ENCODE measurements at places on chromosomes 16 and 17.

- DNase-seq, result no peak
Measured at GRCh38 chr16:69321080-69321479, 9.3 kb downstream of the PDF start.

- DNase-seq, result no peak
Measured at GRCh38 chr17:27504188-27504995, 48.1 kb downstream of the KSR1 start.

- DNase-seq, result no peak
Measured at GRCh38 chr16:88339930-88340754, 42.6 kb upstream of the ZNF469 start.

DNA sequence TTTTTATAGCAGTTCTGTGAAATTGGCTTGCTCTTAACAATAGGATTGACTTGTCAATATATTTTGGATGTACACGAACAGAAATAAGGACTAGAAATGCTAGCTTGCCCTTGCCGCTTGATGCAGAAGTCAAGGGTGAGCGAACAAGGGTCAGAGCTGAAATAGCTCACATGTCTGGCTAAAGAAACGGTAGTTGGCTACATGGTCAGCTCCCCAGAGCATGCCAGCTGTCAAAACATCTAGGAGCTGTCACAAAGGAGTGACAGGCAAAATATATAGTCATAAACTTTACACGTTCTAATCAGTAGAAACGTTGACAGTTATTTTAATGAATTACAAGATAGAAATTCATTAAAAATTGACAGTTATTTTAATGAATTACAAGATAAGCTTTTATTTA lies 2.9 kb upstream of the MEIOB start:
- DNase-seq, result no peak

GRCh38 chr16:27243725-27244362 lies 24.7 kb downstream of the NSMCE1 start:
- no peak for DNase-seq

- DNase-seq, result no peak
Measured at GRCh38 chr17:8151641-8152111, 528 bp downstream of the PER1 start.

DNA sequence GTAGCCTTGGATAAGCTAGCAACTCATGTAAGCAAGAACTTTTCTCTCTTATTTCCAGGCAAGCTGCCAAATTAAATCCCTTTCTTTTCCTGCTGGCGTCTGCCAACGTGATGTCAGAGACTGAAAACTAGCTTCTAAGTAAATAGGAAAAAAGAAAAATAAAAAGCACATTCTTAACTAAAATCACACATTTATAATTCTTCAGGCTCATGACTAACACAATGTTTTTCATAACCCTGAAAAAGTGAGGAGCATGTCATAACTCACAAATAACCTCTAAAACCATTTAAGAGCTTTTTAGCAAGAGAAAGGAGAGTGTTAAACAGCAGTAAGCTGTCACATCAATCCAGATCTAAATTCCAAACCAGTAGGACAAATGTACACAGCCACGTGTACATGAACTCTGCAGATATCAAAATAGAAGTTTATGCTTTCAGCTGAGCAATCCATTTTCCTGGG lies 110.0 kb downstream of the N4BP1 start:
- DNase-seq, result no peak

GRCh38 chr16:54318941-54319340 lies 32.4 kb upstream of the IRX3 start:
- no peak for DNase-seq

GRCh38 chr17:31371511-31372097 lies 19.9 kb upstream of the RAB11FIP4 start:
- no peak for DNase-seq

- DNase-seq, result no peak
Measured at GRCh38 chr17:53719229-53719628, 103.5 kb upstream of the KIF2B start.

GRCh38 chr16:1309888-1310831 lies 724 bp downstream of the UBE2I start:
- DNase-seq, result peak; percentile 67

DNA sequence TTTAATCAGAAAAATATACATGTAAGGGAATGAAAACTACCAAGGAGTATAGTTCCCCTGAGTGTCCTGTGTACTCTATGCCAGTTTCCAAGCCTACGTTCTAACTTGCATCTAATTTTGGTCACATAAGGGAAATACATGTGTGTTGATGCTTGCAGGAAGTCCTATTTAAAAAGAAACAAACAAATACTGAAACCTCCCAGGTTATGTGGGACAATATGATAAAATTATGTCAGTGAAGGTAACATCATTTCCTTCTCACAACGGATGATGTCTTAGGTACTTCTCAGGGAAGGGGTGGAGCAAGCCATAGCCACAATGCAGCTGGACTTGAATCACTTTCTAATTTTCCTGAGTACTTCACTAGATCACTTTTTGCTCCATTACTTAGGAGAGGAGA lies 115.9 kb downstream of the ZFHX3 start:
- peak; percentile 30 for DNase-seq

- DNase-seq, result no peak
Measured at GRCh38 chr16:50856991-50857390, 115.1 kb downstream of the CYLD start.

- DNase-seq, result no peak
Measured at GRCh38 chr16:66026787-66027330, 339.6 kb upstream of the CDH5 start.

DNA sequence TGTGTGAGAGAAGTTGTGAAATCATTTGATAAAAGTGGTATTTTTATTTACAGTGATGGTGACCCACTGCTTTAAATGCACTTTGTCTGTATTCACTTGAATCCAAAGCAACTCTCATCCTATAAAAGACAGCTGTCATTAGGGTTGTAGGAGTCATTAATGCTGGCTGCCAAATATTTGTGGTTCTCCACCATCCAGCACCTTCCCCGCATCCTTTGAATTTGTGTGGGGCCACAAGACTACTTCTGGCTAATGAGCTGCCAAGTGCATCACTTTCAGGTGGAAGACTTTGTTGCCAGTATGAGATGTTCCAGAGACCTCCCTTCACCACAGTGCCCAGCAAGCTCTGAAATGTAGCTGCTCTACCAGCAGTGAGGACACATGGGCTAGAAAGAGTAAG lies 43.4 kb downstream of the CMTM3 start:
- no peak for DNase-seq

DNA sequence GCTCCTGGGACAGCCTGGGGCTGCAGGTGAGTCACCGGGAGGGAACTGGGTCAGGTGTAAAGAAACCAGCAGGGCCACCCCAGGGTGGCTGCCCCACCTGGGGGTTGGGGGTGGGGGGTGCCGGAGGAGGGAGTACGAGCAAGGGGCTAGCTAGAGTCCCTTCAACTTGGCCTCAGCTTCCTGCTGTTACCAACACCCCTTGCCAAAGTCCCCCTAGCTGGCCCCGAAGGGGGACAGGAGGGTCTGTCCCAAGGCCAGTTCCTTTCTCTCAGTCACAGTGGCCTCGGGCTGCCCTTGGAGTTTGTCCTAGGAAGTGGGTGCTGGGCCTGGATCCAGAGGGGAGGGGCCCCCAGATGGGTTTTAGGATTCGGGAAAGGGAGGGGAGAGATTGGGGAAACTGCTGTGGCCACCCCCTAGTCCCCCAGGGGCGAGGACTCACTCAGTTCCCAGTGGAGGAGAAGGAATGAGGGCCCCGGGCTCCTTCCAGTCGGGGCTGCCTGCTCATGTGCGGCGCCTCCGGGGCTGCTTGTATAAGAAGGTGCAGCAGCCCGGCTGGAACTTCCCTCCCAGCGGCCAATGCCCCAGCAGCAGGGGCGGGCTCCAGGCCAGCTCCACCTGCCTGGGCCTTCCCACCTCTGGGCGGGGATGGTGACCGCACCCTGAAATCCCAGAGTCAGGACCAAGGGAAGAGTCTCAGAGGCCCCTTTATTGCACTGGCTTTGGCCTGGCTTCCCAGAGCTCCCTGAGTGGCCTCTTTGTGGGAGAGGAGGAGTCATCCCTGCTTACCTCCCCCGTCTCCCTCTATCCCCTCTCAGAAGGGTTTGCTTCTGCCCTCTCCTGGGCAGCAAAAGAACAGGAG lies 7.3 kb downstream of the ARHGAP27 start:
- DNase-seq, result no peak

DNA sequence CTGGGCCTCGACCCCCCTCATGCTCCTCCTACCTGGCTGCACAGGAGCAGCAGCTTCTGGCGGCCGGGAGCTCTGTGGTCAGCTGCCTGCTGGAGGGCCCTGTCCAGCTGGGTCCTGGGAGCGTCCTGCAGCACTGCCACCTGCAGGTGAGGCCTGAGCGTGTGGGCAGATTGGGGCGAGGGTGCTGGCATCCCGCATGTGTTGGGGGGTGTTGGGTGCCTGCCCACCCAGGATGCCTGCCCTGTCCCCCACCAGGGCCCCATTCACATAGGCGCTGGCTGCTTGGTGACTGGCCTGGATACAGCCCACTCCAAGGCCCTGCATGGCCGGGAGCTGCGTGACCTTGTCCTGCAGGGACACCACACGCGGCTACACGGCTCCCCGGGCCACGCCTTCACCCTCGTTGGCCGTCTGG lies 16.5 kb downstream of the FCSK start:
- DNase-seq, result no peak

- no peak for DNase-seq
Measured at GRCh38 chr16:86085161-86085611, 186.2 kb downstream of the IRF8 start.

DNA sequence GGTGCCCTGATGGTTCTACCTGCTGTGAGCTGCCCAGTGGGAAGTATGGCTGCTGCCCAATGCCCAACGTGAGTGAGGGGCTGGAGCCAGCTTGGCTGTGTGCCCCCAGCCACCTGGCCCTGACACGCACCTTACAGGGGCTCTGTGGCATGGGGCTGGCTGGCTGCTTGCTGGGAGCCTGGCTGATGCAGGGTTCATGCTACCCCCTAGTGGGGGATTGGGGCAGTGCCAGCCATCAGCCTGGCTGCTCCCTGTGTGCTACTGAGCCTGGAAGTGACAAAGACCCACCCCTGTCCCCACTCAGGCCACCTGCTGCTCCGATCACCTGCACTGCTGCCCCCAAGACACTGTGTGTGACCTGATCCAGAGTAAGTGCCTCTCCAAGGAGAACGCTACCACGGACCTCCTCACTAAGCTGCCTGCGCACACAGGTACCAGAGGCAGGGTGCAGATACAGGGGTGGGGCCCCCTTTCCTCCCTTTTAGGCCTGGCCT lies 5.7 kb downstream of the GRN start:
- DNase-seq, result peak; percentile 75

GRCh38 chr17:76704805-76705204 lies 6.0 kb downstream of the MXRA7 start:
- no peak for DNase-seq

DNA sequence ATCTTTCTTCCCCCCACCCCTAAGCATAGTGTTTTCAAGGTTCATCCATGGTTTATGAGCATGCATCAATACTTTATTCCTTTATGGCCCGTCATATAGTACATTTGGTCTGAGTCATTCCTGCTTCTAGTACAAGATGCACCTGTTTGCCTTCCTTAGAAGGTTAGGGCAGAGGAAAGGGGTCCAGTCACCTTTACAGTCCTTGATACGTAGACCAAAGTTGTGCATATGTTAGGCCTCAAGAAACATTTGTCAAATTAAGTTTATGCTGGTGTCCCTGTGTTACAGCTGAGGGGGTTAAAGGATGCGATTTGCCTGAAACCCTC lies 1.4 kb downstream of the CYB5D2 start:
- no peak for DNase-seq

GRCh38 chr16:68084504-68085258 lies 489 bp upstream of the NFATC3 start:
- peak; percentile 89 for DNase-seq

DNA sequence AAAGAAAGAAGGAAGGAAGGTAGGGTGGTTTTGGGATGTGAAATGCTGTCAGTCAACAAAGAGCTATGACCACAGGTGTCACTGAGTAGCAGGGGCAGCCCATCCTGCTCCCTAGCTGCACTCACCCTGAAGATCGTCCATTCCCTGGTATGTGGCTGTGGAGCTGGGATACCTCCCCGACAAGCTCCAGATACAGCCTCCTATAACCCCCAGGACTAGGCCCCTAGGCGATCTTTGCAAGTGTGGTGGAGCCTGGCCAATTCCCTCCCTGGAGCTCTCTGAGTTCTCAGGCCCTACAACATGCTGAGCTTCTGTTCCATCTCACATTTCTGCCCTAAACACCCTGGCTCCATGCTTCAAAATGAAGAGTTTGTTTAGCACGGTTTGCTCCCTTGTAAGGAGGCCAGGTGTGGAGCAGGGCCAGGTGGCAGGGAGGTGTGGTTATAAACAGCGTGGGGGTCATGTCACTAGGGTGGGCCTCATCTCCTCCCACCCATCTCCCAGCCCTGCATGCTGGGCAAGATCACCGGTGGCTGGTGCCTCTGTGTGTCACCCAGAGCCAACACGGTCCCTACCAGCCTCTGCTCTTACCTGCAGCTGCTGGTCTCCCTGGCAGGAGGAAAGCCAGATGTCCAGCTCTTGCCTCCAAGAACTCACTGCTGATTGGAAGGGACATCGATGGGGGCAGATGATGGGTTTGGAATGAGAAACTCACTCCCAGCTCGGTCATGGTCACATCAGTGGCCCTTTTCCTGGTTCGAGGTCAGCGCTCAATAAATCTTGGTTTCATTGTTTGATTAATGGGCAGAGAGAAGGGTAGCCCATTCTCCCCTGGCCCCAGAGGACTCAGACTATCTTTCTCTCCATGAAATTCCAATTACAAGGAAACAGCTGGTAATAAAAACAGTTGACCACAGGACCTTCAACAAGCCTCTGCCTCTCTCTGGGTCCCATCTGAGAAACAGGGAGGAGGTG lies 511.0 kb upstream of the CDH5 start:
- no peak for DNase-seq

GRCh38 chr17:63956296-63956920 lies 16.3 kb downstream of the SCN4A start:
- DNase-seq, result no peak

DNA sequence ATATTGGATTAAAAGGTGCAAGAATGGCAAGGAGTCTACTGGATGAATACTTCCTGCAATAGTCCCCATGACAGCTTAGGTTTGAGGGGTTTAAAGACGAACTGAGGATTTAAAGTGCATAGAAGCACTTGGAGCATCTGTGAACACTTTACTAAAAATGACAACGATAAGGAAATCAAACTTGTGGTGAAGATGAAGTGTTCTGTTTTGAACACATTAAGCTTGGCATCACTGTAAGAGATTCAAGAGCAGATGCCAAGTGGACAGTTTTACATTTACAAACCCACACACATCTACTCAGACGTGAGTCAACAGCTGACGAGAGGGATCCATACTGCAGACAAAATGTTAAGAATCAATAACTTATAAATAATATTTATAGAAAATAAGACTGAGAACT lies 918.7 kb downstream of the CDH11 start:
- DNase-seq, result no peak

GRCh38 chr16:80623376-80623775 lies 82.6 kb downstream of the DYNLRB2 start:
- DNase-seq, result no peak

DNA sequence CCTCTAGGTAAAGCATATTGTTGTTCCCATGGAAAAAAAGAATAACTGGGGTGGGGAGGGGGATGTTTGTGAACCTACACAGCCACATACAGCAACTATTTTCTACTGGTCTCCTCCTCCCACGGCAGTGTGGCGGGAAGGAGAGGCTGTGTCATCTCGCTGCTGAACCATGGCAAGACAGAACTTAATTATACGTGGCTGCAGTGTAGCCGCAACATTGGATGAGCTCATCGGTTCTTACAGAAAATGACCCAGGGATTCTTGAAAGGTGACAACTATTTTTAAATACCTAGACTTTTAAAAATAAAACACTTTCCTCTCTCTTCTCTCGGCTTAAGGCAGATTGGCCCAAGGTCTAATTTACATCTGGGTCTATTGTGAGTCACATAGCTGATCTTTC lies 19.8 kb upstream of the TEKT3 start:
- no peak for DNase-seq

- DNase-seq, result no peak
Measured at GRCh38 chr17:31147507-31148202, 52.9 kb downstream of the NF1 start.

- no peak for DNase-seq
Measured at GRCh38 chr17:1713878-1714426, 3.8 kb upstream of the TLCD2 start.
